Caudate nucleus (tissue), 63 donors: ENCODE measurements at places on chromosomes 5 and 9.

GRCh38 chr5:77877516-77878355, 101.6 kb upstream of the TBCA start:
- no peak for DNase-seq

DNA sequence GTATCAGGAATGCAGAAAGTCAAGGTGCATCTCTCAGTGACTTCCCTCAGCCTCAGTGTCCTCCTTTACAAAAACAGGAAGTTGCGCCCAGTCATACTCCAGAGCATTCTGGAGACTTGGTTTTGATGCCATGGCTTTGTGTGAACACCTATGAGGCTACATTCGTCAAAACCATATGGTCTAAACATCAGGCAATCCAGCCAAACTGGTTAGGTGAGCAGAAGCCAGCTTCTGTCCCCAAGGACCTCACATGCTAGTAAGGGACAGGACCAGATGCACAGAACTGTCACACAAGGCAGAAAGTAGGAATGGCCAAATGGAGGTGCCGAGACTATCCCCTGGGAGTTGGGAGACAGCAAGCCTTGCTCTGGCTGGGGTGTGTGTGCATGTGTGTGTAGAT, 217.2 kb downstream of the MELK start:
- DNase-seq: no peak

DNA sequence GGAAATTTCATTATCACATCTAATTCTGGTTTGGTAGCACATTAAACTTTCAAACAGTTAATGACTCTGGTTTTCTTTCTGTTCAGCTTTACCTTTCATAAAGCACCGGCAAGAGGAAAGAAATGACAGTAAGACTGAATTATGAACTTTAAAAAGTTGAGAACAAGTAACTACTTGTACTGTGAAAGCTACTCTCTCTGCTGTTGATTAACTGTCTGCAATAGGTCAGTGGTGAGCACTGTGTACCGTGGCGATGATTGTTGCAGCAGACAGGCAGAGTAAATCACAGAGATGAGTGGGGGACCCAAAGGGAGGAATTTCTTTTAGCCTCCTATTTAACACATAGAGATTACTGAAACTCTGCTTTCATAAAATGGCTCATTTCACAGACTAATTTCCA, 74.0 kb upstream of the MEF2C start:
- DNase-seq: no peak

DNA sequence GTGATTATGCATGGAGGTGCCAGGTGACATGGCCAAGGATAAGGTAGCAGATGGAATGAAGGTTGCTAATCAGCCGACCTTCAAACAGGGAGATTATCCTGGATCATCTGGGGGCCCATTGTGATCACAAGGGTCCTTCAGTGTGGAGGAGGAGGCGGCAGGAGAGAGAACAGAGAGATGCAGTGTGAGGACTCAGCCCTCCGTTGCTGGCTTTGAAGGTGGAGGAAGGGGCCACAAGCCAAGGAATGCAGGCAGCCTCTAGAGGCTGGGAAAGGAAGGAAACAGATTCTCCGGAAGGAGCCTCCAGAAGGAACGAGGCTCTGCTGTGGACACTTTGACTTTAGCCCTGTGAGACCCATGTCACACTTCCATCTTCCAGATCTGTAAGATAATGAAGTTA, 27.4 kb upstream of the EEIG1 start:
- DNase-seq: no peak

DNA sequence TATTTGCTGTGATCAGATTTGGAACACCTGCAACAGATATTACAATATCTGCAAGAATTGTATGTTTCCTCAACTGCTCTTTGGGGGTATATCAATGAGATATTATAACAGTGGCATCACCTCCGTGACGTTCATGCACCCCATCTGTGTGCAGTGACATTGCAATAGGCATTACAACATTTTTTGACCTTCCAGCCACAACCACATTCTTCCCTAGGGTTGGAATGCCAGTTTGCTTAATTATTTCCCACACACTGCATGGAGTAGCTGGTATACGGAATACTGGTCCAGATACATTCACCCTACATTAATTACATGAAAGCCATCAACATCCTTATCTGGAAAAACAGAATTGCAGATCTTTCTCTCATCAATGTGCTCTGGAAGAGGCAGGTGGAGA, 42.3 kb downstream of the FBXO4 start:
- DNase-seq: no peak

- DNase-seq: no peak
Measured at GRCh38 chr5:78566747-78567425, 81.7 kb downstream of the LHFPL2 start.

GRCh38 chr5:128708841-128709240, 170.8 kb upstream of the FBN2 start:
- DNase-seq: no peak

DNA sequence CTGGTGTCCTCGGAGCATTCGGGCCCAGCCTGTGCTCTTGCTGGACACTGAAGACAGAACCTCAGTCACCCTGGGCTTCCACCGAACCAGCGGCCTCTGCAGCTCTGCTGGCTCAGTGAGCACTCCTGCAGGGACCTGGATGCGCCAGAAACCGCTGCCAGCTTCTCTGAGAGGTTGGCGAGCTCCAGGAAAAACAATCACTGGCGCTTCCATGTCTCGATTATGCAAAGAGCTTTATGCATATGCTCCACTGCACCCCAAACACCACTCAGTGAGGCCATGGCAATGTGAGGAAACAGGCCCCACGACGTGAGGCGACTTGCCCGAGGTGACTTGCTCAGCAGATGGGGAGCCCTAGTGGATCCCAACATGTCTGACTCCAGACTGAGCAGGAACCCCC, 11.0 kb downstream of the PRDM12 start:
- DNase-seq: no peak

DNA sequence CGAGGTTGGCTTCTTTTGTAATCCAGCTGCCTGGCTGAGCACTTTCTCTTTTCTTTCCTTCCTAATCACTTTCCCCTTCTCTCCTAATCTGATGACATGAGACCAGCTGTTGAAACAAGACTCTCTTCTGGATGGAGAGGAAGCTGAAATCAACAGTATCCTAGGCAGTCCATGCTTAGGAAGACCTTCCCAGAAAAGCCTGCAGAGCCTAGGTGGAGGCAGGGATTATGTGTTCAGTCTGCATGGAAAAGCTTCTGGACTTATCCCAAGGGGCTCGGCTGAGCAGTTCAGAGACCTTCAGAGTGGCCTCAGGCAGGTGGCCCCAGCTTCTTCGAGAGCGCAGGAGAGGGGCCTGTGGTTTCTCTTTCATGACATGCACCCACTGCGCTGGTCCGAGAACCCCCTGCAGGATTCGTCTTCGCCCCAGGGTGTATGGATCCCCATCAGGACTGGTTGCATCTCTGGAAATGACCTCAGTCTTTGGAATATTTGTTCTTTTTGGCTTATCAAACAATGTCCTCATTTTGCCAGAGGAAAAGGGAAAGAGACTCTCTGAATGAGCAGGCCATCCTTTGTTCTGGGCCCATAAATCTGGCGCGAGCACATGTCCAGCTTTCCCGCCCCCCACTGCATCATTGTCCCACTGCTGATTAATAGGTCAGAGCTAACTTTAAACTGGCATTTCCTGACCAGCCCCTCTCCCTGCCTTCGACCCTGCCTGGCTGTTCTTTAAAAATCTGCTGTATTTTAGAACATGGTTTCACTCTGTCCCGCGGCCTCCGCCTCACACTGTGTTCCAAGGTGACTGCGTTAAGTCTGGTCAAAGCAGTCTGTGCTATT, 177.9 kb upstream of the KLF4 start:
- no peak for DNase-seq

GRCh38 chr5:5398071-5398470, 24.4 kb upstream of the ICE1 start:
- DNase-seq: no peak

DNA sequence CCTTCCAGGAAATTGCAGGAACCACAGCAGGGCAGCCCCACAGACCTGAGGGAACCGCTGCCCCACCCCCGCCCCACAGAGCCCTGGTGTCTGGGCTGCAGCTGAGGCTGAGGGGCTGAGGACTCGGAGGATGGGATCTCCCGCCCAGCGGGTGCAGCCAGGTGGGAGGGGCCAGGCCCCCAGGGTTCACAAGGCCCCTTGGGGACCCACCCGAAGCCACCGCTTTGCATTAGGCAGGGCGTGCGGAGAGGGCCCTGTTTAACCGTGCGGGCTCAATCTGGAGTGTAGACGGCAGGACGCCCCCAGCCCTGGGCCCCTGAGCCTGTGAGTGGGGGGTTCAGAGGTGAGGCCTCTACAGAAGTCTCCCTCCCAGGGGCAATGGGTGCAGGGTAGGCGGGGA, 10.8 kb downstream of the NOTCH1 start:
- no peak for DNase-seq

DNA sequence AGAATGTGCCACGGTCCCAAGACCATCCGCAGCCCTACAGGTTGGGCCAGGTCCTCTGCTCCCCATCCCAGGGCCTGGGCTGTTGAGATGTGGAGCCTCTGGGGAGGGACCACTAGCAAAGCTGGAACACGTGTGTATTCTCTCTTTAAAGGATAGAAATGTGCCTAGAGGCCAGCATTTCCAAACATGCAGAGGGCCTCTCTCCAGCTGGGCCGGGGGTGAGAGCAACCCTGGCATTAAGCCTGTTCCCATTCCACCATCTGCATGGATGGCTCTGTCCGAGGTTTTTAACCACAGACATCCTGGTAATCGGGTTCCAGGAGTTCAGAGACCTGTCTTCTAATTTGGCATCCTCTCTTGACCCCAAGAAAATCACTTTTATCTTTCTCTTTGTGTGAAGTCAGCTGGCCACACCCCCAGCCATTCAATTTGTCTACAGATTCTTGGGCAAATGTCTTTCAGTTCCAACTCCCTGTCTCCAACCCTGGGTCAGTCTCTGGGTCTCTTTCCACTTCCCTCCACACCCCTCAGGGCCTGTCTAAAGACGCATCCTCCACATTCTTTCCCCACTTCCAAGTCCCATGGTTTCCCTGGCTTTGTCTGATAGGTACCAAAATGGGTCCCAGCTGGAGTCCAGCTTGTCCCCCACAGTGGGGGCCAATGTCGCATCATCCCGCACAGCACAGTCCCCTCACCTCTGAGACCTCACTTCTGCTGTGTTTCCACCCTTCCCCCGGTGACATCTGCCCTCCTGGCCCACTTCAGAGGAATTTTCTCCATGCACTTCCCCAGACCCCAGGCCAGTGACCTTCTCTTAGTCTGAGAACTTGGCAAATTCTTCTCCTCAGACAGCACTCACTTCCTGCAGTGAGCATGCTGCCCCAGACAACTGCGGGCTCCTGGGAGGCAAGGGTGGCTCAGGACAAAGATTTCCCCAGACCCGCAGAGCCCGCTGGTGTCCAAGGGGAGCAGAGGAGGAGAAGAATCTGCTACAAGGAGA, 56.8 kb downstream of the PTPDC1 start:
- no peak for DNase-seq

GRCh38 chr5:60633341-60633740, 66.6 kb downstream of the DEPDC1B start:
- no peak for DNase-seq

DNA sequence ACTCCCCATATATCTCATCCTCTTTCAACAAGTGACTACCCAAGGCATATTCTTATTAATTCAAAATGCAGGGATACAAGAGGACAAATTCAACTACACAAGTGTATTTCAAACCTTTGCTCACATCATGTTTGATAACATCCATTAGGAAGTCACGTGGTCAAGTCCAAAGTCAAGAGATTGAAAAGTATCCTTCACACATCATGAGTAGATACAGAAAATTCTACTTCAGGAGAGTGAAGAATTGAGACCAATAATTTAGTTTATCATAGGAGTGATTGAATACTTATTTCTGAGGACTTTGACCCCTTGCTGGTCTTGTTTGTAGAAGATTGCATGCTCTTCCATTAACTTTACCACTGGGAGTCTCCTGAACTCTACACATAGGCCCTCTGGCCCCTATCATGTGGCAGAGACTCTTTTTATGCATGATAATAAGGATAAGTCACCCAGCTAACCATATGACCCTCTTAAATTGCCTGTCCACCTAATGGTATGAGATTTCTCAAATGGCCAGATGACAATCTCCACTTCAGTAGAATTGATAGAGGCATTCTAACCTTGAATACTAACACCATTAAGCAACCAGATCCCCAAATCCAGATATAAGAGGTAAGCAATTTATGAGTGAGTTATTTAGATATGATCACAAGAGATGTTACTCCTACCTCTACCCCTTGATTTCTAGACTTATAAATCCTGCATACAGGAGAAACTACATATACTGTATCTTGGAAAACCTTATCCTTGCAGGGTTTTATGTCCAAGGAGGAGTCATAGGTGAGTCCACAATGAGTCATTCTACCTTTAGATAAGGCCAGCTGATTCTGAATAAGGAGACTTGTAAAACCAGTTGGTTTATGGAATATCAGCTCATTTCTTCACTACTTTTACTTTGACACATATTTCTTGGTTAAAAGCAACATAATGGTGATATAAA, 26.6 kb upstream of the SLC46A2 start:
- DNase-seq: no peak

- DNase-seq: no peak
Measured at GRCh38 chr9:96186591-96187011, 115.4 kb downstream of the HSD17B3 start.

DNA sequence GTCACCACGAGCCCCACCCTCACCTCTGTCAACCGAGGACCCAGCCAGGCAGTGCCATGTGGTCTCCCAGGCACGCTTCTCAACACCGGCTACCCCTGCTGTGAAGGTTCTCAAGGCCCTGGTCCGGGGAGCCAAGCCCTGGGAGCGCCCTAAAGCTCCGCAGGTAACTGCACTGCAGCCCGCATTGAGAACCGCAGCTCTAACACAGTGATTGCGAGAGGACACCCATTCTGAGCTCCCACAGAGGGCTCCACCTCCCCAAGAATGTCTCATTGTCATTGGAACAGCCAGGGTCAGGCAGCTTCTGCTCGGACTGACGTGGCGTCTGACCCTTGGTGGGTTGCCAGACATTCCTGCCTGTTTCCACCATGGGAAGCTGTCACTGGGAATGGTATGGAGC, 88.3 kb downstream of the ANKRD33B start:
- no peak for DNase-seq

GRCh38 chr5:7250004-7250403, 145.9 kb upstream of the ADCY2 start:
- DNase-seq: no peak

DNA sequence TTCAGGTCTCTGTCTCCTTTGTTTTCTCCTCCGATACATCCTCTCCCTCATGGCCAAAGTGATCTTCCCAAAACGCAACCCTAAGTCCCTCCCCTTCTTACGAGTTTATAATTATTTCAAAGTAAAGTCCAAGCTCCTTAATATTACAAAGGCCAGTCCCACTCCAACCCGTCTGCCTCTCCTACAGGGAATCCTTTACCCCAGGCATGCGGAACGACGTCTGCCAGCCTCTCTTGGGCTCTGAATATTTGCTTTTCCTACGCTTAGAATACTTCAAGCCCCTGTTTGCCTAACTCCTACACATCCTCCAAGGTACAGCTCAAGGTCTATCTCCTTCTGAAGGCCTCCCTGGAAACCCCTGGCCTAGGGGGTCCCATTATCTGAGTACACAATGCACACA, 246.4 kb downstream of the SLIT3 start:
- no peak for DNase-seq

GRCh38 chr5:37494756-37495155, 115.6 kb downstream of the WDR70 start:
- DNase-seq: no peak

DNA sequence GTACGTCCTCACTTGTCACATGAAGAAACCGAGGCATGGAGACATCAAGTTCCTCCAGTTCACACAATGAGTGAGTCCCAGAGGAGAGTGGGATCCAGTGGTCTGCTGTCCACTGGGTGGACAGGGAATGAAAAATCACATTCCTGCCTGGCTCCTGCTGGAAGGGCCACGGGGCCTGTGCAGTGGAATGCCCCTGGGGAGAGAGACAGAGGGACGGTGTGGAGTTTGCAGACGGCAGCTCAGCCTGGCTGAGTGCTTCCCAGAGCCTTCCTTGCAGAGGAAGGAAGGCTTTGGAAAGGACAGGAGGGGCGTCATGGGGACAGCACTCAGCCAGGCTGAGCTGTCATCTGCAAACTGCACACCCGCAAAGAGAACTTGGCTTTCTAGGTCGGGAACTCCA, 74.7 kb downstream of the COL27A1 start:
- DNase-seq: no peak
